ENCODE measurements at places on chromosomes 5 and 9. TPM values are rescaled to one million over a fixed set of nuclear protein-coding genes. Genes with fewer than 3 reads are reported as not detected.

GRCh38 chr5:82417776-82418607, 139.8 kb upstream of the RPS23 start:
- no peak for DNase-seq

- peak; percentile 75 for DNase-seq
These were observed 12.9 kb upstream of the KLF9 start for GRCh38 chr9:70427161-70427945.

The HSPA4 gene
- 79.7 TPM for total RNA-seq

DNA sequence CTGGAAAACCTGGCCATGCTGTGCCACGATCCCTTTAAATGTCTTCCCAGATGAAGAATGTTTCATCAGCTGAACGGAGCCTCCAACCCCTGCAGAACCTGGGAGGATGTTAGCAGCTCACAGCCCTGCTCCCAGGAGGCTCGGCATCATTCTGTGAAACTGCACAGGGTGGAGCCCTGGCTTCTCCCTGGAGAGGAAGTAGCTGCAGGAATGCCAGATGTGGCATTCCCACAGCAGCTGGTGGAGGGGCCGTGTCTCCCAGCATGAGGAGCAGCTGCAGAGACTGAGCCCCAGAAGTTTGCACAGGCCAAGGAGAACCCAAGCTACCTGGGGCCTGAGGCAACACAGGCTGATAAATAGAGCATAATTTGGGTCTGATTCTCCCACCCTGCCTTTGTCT, 165.8 kb upstream of the MAP3K1 start:
- DNase-seq, result no peak

- no peak for DNase-seq
These were observed 91.4 kb downstream of the C9orf152 start for GRCh38 chr9:110116543-110116885.

DNA sequence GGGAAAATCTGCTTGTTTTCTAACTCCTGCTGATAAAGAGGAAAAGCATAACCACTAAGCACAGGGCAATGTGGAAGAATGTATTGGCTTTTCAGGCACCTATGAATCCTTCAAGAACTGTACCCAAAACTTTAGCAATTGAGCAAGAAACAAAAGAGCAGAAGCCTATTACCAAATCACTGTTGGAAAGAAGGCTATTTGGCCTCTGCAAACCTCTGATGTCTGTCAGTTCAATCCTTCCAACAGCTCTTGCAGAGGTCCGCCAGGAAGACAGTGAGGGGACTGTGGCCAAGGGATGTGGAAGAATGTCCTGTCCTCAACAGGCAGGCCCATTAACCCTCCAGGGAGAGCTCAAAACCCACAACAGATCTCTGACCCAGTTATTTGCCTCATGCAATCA, 328.6 kb downstream of the ENC1 start:
- DNase-seq, result peak; percentile 18

DNA sequence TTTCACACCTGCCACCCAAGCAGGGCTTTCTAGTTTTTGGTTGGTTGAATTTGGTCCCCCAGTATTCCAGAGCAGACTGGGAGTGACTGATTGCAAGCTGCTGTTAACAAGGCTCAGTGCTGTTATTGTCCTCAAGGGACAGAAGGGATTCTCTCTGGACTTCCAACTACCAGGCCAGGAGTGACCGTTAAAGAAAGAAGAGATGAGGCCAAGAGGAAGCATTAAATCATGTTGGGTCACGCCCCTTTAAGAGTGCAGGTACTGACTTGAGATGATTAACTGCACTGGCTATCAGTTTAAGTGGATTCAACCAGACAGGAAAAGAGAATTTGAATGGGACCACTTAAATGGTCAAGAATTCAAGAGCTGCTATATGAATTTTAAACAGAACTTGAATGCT, 220.8 kb upstream of the PCSK5 start:
- DNase-seq, result peak; percentile 37

- DNase-seq, result no peak
These were observed 359.2 kb upstream of the ZNF462 start for GRCh38 chr9:106503759-106504158.

- no peak for DNase-seq
These were observed 1.2 kb downstream of the ASPN start for GRCh38 chr9:92480986-92481633.

DNA sequence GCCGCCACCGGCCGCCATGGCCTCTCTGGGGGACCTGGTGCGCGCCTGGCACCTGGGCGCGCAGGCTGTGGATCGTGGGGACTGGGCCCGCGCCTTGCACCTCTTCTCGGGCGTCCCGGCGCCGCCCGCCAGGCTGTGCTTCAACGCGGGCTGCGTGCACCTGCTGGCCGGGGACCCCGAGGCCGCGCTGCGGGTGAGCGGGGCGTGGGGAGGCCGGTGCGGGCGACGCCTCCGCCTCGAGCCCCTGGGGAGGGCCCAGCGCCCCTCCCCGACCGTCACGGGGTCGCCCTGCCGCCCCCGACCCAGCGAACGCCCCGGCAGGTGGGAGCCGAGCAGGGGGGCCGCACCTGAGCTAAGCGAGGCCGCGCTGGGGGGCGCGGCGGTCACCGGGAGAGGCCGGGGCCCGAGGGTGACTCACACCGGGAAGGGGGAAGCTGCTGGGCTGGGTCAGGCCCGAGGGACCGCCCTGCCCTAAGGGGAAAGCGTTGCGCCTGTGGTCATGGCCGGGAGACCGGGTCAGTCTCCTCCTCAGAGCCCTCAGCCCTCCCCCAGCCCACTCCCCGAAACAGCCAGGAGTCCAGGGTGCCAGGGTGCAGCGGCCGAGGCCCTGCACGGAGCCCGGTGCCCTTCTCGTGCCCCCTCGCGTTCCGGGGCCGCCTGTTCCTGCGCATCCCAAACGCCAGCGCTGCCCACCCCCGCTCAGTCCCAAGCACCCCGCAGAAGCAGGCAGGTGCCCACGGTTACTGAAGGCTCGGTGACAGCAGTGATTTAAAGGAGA, 510 bp downstream of the NOXA1 start:
- DNase-seq, result no peak

GRCh38 chr9:114888607-114889006, 41.8 kb downstream of the TNFSF8 start:
- DNase-seq, result no peak

DNA sequence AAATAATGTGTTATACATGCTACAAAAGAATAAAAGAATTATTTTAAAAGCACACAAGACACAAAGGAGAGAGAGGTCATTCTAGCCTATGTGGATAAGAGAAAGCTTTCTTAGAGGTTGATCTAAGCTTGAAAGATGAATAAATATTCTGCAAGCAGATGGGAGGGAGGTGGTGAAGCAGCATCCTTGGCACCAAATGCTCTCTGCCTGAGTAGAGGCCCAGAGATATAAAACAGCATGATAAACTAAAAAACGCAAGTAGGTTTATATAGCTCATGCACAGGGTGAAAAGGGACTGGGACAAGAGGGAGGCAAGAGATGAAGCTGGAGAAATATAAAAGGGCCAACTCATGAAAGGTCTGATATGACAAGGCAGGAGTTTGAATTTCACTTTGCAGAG, 283.2 kb upstream of the POU5F2 start:
- no peak for DNase-seq

The POLK gene
- total RNA-seq, result 9.0 TPM

The CA9 gene
- 2.4 TPM for total RNA-seq

- DNase-seq, result peak; percentile 88
These were observed 119.0 kb downstream of the TRIM32 start for GRCh38 chr9:116806075-116806474.

DNA sequence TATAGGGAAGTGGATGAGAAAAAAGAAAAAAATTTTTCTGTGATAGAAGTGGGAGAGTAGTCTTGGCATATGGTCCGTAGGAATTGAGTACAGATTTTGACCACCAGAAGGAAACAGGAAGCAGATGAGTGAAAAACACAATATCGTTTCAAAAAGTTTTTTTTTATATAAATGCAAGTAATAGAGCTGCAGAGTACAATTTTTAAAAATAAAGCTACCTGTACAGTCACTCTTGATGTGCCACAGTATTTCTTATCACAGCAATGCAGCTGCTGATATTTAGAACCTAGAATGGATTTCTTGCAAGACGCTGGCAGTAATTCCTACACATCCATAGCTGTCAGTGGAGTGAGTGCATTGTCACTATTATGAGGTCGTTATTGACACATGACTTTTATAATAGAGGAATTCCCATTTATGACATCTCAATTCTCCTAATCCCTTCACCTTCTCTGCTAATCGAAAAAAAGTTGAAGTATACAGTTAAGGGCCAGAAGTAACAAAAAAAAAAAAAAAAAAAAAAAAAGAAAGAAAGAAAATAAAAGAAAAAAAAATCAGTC, 477.7 kb downstream of the TAF11L14 start:
- DNase-seq, result no peak

DNA sequence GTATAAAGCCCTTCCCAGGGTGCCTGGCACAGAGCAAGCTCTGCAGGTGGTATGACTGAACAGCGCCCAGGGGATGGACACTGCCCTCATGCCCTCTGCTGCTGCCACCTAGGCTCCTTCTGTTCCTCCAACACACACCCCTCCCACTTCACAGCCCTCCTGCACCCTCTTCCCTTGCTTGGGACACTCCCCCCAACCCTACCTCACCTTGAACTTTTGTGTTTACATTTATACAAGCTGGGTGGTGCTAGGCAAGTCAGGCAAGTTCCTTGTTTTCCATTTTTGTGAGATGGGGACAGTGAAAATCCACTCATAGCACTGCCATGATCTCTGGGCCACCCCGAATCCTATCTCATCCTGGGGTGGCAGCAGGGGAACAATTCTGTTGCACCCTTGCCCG, 18.8 kb upstream of the CORO2A start:
- DNase-seq, result no peak

DNA sequence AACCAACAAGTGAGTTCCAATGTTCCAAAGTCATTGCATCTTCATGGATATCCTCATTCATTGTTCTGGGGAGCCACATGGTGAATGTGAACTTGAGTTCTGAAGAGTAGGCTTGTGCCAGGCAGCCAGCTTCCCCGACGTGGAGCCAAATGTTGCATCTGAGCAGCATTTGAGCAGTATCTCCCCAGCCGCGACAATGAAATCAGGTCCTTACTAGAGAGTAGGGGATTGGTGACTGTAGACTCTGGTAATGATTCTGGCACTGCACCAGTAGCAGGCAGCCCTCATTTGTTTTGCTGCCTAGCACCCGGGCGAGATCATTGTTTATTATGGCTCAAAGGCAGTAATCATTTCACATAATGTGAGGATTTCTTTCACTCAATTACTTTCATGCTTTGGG, 451.4 kb upstream of the C9orf72 start:
- DNase-seq, result no peak
